ENCODE measurements at places on chromosomes 16 and 17.

DNA sequence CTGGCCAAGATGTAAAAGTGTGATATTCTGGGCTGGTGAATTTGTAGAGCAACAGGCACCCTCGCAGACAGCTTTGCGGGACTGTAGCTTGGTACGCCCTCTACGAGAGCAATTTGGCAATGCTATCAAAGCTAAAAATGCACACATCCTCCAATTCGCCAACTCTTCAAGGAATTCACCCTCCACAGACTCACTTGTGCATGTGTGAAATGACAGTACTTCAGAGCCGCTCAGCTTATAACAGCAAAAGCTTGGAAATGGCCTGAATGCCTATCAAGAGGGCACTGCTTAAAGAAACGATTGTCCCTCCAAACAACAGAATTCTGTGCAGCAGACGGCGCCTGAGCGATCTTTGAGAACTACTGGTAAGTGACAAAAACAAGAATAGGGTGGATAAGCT, 130.8 kb downstream of the SDK2 start:
- no peak for DNase-seq

- DNase-seq, result no peak
These were observed 26.3 kb upstream of the C1QTNF8 start for GRCh38 chr16:1122398-1122765.

DNA sequence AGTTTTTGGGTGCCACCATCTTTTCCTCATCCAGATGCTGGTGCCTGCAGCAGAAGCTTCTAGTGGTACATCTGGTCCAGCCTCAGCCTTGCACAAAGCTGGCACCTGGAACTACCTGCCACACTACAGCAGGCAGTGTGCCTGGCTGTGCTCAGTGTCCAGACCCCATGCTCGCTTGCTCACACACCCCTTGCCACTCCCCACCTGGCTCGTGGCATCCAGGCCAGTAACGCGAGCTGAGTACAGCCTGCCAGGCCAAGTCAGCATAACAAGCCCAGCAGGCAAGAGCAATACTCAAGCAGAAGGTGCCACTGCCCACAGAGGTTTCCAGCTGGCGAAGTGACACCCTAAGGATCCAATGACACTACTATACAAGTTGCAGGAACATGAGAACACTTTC, 29.7 kb upstream of the KIF2B start:
- no peak for DNase-seq

DNA sequence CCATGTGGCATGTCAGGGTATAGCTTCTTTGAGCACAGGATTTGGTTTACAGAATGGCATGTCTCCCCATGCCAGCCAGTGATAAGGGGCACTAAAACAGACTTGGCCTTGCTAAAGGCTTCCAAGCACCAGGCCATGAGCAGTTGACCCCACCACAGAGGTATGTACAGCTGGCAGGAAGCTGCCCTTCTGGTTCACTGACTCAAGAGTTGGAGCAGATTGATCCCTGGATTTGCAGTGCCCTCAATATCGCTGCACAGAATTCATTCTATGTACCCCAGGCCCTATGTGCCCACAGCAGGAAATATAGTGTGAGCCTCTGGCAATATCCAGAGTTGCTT, 24.3 kb downstream of the HLF start:
- no peak for DNase-seq

DNA sequence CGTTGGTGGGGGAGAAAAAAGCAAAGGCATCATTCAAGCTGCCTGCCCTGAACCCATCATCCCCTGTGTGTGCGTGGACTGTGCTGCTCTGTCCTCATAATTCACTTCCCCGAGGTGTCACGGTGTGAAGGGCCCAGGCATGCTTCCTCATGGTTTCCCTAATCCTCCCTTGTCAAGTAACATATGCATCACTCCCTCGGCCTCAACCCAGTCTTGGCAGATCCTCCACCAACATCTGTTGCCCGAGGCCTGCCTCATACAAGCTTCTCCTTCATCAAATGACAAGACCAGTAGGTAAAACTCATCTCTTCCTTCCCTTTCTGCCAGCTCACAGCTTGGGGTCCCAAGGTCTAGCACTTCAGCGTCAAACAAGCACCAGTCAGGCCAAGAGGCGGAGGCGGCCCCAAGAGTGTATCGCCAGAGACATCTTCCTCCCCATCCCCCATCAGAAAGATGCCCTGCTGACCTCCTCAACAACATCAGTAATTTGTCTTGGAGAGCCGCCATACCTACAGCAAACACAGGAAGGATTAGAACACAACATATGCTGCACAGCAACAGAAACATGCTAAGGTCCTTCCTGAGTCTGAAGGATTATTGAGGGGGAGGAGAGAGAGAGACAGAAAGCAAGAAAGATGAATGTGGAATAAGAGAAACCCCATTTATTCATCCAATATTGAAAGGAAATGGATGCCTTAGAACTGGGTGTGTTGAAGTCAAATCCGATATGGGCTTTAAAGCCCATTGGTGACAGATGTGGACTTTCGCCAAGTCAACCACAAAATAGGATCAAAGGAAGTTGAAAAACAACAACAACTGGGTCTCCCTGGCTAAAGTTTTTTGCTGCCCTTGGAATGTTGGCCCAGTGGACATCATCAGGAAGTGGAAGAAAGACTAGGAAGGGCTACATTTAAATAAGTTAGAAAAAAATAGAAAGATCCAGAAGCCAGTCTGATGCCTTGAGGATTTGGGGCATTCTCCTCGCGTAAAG, 38.4 kb downstream of the SOX9 start:
- DNase-seq, result no peak

DNA sequence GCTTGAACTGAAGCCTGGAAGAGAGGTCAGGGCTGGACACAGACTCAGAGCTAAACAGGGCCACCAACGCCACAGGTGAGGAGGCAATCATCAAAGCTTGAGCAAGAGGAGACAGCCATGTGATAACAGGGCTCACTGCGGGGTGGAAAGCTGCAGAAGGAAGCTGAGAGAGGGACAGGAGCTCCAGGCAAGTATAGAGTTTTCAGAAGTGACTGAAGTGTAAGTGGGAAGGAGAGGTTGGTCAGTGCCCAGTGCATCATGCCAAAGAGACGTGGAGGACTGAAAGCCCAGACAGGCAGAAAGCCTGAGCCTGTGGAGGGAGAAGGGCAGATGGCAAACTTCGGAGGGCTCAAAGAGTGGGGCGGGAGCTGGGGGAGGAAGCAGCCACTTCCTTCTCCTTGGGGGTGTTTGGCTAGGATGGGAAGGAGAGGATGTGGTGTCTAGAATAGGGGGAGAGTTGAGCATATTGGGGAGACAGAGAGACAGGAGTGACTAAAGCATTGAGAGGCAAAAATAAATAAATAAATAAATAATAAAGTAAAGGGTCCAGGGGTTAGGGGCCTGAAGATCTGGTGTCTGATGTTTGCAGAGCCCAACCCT, 2.6 kb downstream of the KIFC3 start:
- DNase-seq, result no peak

GRCh38 chr16:27756206-27756970, 206.4 kb downstream of the KATNIP start:
- no peak for DNase-seq

GRCh38 chr17:40360091-40360490, 4.4 kb downstream of the GJD3 start:
- no peak for DNase-seq

DNA sequence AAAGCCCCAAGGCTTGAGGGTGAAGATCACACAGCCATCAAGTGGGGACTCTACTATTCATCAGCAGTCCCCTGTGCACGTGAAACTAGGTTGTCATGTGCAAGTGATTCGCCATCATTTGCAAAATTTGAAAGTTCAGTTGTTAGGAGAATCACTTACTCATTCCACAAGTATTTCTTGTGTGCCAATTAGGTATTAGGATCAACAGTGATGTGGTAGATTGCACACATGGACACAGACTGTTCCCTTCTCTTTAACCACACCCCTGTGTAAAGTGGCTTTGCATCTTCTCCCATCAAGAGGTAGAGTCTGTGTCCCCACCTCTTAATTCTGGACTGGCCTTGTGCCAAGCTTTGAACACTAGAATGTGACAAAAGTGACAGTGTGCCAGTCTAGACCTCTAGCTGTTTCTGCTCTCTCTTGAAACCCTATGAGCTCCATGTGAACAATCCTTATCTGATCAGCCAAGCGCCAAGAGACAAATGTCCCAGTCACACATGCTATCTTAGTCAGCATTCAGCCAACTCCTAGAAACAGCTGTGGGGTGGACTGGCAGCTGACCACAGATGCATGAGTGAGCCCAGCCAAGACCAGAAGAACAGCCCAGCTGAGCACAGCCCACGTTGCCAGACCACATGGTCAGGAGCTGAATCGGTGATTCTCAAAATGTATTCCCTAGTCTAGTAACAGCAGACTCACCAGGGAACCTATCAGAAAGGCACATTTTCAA, 31.5 kb upstream of the SHISA9 start:
- no peak for DNase-seq

GRCh38 chr17:41987642-41988041, 21.0 kb downstream of the CNP start:
- no peak for DNase-seq

DNA sequence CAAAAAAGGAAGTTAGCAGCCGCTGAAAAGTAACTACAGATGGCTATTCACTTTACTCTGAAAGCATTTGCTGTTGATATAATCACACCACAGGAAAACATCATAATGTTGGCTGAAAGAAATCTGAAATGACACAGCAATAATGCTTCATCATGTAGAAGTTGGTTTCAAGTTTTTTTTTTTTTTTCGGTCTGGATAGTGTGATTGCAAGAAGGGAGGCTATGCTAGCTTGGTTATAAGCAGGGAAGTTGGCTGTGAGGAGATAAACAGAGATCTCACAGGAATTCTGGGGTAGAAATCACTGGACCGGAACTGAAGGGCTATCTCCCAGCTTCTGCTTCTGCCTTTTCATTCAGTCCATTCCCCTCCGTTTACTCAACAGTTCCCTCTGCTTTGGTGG, 57.9 kb downstream of the MYO1D start:
- no peak for DNase-seq

GRCh38 chr17:80008383-80008840, 27.3 kb downstream of the TBC1D16 start:
- peak; percentile 78 for DNase-seq

All from CD4-positive, alpha-beta T cell treated with Interleukin-21 for 1 hour (primary cell).